Skin of body (tissue), 3 donors: ENCODE measurements at places on chromosomes 1 and 21. TPM values are rescaled to one million over a fixed set of nuclear protein-coding genes. Genes with fewer than 3 reads are reported as not detected.
A peak's percentile ranks its signal among the peaks of the same experiment; 100 is the strongest.

- no peak for DNase-seq
These were observed 23.1 kb downstream of the RHEX start for GRCh38 chr1:206075786-206076755.

- no peak for DNase-seq
These were observed 580 bp downstream of the VWA1 start for GRCh38 chr1:1435911-1436629.

DNA sequence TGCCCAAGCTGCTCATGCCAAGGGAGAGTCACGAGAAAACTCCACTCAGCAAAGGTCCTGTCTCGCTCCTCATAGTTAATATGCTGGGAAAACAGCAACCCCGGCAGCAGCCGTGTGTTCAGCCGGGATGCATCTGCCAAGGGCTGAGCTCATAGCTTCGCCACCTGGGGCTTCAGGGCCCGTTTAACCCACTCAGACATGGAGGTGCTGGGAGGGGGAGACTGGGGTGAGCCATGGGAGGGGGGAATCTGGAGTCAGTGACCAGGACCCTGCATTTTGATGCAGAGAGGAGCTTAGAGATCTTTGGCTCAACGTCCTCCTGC is 283.4 kb downstream of the PTPRU start:
- DNase-seq = no peak

NPHS2 gene
- total RNA-seq = not detected

DNA sequence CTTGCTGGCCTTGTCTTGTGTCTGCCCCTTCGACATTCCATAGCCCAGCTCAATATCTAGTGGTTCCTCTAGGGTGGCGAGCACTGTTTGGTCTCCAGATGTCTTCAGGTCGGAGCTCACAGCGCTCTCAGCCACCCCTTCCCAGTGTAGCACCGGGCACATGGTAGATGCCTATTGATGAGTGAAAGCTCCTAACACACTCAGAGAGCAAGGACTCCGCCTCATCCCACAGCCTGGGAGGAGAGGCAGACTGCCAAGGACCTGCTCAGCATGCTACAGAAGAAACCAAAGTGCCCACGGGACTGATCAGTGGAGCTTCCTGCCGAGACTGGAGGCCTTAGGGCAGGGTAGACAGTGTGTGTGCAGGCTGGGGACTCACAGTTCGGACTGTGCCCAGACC is 10.9 kb downstream of the PCSK9 start:
- no peak for DNase-seq

- no peak for DNase-seq
These were observed 113.1 kb downstream of the KCNN3 start for GRCh38 chr1:154756793-154757548.

DNA sequence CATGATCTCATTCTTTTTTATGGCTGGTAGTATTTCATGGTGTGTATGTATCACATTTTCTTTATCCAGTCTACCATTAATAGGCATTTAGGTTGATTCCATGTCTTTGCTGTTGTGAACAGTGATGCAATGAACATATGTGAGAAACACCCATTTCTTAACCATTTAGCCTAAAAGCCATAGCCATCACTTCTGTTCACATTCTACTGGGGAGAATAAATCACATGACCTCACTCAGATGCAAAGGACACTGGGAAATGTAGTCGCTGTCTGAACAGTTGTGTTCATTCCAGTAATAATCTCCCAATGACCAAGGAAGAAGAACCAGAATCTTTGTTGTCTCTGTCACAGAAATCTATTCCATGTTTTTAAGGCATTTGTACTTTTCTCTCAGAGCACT is 15.1 kb upstream of the PLA2G2E start:
- DNase-seq = peak; percentile 39

CFHR3 gene
- total RNA-seq = 0.39 TPM

ASTN1 gene
- 2.4 TPM for total RNA-seq

DNA sequence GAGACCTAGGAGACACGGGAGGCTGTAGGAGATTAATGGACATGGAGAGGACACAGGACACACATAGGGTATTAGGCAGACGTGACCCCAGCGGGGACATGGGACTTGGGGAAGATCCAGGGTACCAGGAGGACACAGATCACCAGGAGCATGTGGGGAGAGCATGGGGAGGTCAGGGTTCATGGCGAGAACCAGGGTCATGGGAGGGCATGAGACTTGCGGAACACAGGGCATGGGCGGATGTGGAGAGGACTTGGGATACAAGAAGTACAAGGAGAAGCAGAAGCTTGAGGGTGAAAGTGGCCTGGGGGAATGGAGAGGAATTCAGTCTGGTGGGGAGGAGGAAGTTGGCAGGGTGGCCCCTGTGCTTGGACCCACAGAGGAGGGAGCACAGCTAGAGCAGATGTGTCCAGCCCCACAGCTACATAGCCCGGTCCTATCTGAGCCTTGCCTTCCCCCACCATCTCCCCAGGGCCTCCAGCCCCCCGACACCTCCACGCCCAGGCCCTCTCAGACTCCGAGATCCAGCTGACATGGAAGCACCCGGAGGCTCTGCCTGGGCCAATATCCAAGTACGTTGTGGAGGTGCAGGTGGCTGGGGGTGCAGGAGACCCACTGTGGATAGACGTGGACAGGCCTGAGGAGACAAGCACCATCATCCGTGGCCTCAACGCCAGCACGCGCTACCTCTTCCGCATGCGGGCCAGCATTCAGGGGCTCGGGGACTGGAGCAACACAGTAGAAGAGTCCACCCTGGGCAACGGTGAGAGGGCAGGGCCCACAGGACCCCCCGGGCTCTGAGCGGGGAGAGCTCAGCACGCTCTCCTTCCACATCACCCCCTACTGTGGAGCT is 12.1 kb downstream of the TIE1 start:
- no peak for DNase-seq

- DNase-seq = no peak
These were observed 205.1 kb downstream of the TRABD2B start for GRCh38 chr1:47791879-47792608.

HAO2 gene
- 0.20 TPM for total RNA-seq

EPHA8 gene
- not detected for total RNA-seq

DNA sequence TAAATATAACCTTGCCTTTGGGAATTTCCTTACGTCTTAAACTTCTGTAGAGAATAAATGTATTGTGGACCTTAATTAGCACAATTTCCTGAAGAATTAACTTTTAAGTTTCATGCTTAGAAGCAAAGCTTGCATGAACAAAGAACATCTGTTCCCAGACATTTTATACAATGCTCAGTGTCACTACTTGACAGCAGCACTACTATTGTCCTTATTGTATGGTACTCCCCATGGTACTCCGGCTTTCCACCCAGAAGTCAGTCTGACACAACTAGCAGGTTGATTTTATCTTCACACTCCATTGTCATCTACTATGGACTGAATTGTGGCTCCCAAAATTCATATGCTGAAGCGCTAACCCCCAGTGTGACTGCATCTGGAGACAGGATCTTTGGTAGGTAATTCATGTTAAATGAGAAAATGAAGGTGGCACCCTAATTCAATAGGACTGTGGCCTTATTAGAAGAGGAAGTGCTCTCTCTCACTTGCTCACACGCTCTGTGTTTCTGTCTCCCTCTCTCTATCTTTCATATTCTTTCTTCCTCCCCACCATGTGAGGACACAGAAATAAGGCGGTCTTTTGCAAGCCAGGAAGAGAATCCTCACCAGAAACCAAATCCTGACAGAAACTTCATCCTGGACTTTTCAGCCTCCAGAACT is 10.7 kb upstream of the OR2B11 start:
- no peak for DNase-seq

PLA2G5 gene
- total RNA-seq = not detected

F11R gene
- total RNA-seq = 42.1 TPM

DNA sequence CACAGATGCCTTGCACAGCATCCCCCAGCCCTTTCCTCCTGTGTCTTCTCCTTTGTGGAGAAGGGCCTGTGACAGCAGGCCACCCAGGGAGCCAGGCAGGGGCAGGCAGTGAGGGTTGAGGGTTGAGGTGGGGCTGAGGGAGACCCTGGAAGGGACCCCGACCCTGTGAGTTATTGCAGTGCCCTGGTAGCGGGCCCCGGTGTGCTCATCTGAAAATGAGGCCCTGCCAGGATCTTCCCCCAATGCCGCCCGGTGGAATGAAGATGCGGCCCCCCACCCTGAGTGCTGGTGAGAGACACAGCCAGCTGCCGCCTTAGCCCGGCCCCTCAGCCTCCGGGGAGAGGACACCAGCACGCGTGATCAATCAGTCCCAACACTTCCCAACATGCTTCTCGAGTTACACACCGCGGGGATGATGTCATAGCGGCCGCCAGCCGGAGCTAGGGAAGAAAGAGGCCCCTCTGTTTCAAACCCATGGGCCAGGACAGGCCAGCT is 36.2 kb upstream of the ACTRT2 start:
- peak; percentile 48 for DNase-seq

- peak; percentile 98 for DNase-seq
These were observed 180.0 kb downstream of the ETS2 start for GRCh38 chr21:38985568-38986378.

GRCh38 chr1:73898540-73898939 is 299.4 kb downstream of the LRRIQ3 start:
- no peak for DNase-seq

LAD1 gene
- 35.7 TPM for total RNA-seq

TFAP2E gene
- total RNA-seq = 0.59 TPM

GRCh38 chr1:67978890-67979516 is 71.4 kb downstream of the DIRAS3 start:
- no peak for DNase-seq

- peak; percentile 47 for DNase-seq
These were observed 832 bp downstream of the CCSAP start for GRCh38 chr1:229341774-229342655.

- DNase-seq = no peak
These were observed 2.8 kb upstream of the LSM10 start for GRCh38 chr1:36400514-36400824.

- DNase-seq = peak; percentile 40
These were observed 14.5 kb upstream of the CPT2 start for GRCh38 chr1:53182111-53182593.

VPS72 gene
- 28.1 TPM for total RNA-seq

PTPRU gene
- 11.2 TPM for total RNA-seq

- no peak for DNase-seq
These were observed 20.7 kb upstream of the TMPRSS15 start for GRCh38 chr21:18424276-18424675.

RAB25 gene
- 31.7 TPM for total RNA-seq

DNA sequence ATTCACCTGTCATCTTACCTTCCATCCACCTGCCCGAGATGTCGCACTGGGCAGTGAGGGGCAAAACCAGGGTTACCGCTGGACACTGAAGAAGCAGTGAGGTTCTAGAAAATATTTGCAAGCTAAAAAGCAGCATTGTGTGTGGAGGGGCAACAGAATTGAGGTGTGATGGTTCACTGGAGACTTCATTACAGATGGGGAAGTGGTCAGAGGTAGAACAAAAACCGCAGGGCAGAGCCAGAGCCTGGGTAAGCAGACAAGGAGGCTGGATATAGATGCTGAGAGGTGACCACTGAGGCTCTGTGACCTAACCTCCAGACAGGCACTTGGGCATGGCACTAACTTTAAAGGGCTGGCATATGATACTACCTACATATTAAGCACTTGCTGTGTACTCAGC is 363.9 kb upstream of the PROX1 start:
- no peak for DNase-seq

GUCA2B gene
- not detected for total RNA-seq

DNA sequence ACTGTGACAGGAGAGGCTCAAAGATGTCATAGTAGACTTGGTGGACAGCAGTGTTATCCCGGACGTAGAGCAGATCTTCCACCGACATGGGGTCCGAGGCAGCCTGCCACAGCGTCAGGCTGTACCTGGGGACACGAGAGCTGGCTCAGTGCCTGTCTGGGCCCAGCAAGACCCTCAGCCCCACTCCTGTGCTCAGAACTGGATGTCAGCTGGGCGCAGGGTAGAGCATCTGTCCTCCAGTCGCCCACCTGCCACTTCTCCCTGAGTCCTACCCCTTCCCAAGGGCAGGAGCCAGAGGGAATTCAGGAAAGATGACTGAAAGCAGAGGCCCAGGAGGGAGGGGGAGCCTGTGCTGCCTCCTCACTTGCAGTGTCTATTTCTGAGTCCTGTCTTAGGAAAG is 11.7 kb downstream of the FAM151A start:
- no peak for DNase-seq

GRCh38 chr1:234647758-234648157 is 37.8 kb upstream of the IRF2BP2 start:
- DNase-seq = no peak

- DNase-seq = no peak
These were observed 29.2 kb downstream of the B3GALT5 start for GRCh38 chr21:39641827-39642450.

C1orf87 gene
- total RNA-seq = 0.20 TPM

ADORA3 gene
- 0.20 TPM for total RNA-seq

CYP2J2 gene
- total RNA-seq = 10.1 TPM

MAST2 gene
- 29.0 TPM for total RNA-seq
